Left hindlimb (tissue), 1 donor: ENCODE measurements at places on chromosomes 1 and 21.

DNA sequence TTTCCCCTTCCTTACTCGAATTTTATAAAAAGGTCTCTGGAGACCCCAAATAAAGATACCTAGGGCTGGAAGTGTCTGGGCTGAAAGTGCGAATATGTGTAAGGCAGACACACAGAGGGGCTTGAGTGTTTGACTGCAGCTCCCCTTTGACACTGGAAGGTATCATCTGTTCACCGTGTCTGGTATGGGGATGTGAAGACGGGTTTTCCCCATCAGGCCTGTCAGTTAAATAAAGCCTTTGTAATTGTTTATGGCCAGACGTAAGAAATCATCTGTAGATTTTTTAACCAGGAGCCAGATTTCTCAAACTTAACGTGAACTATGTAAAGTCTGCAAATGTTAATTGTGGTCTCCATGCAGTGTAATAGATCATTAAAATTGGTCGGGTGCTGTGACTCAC lies 1173.4 kb downstream of the AMY1C start:
- DNase-seq = no peak

DNA sequence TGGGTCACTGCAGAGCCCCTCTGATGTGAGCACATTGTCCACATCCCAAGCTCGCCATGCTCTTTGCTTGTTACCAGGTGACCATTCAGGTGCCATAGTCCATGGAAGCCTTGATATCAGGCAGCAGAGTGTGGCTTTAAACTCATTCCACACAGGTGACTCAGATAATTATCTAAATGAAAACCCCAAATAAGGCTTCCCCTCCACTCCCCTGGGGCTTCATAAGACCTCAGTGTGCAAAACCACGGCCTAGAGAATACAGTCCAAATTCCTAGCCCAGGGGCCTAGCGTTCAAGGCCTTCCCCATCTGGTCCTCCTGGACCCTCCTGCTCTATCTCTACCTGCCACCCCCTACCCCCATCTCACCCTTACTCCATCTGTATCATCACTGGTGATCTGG lies 97.1 kb downstream of the ARHGEF10L start:
- no peak for DNase-seq

DNA sequence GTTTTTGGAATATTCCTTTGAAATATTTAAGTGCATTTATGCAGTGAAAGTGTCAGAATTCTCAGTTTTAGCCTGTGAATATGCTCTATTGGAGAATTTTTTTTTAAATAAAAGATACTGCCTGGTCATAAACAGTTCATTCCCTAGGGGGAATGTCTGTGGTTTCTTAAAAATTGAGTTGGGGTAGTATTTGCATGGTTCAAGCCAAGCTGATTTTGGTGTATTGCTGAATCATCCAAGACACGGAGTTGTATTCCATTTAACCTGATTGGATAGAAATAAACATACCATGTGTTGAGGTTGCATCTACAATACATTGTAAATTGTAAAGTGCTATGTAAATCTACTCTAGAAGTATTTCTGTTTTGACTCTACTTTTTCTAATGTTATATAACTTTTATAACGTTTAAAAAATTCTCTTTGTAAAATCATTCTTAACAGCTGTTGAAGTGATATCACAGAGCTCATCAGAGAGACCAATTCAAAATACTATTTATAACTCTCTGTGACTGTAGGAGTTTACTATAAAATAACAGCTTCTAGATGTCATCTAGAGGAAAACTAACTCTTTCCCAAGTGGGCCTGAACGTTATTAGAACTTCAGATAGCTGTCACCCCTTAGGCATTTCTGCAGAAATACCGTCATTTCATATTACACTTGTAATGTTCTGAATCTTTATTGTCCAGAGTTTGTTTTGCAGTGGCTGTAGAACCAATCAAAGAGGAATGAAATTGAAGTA lies 199.1 kb downstream of the USP25 start:
- DNase-seq = no peak

- no peak for DNase-seq
Observed at GRCh38 chr1:145951526-145951925, 6.3 kb downstream of the LIX1L start.

DNA sequence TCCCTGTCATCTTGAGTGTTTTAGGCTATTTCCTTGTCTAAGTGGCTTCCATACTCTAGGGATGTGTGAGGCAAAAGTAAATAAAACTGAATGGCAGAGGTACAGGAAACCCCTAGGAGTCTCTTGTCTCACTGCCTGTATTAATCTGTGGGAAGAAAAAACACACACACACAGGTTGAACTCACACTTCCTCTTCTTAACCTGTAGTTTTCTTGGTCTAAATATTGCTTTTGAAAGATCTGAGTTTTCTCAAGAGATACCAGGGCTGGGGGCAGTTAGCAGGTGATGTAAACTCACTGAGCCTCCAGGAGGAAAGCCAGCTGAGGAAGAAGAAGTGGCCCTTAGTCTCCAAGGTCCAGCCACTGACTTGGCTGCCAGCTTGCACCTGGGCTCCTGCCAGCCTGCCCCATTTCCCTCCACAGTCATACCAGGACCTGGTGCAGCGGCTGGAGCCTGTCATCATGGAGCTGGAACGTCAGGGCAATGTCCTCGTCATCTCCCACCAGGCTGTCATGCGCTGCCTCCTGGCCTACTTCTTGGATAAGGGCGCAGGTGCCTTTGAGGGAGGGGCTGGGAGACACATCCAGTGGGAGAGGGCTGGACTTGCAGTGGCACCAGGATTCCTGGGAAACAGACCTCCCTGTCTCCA lies 16.9 kb downstream of the PFKFB2 start:
- DNase-seq = no peak

DNA sequence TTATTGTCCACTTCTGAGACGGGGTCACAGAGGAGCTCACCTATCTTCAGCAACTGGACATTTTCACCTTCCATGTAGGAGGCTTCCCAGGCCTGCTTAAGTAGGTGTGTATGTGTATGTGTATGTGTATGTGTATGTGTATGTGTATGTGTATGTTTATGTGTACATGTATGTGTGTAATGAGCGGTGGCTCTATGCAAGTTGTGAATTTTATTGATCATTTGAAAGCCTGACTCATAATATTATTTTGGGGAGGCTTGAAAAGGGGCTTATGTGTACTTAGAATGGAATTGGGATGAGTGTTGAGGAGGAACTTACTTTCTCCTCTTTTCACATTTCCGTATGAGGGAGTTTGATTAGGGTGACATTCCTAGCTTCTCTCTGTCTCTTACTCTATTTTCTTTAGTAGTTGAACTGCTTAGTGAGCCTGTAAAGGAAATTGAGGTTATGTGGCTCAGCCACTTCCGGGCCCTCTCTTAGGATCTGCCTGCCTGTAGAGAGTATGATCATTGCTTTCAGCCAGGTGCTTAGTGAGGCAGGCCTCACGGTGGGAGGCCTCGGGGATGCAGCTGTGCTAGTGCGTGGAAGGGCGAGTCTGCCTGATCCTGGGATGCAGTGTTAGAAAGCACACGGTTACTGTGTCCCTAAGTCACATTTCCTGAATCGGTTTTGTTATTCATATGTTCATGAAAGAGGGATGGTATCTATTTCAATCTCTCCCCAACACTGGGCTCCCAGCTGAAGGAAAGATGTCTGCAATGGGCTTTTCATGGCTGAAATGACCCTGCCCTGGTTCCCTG lies 61.0 kb downstream of the IER5 start:
- no peak for DNase-seq

- DNase-seq = no peak
Observed at GRCh38 chr1:35748326-35748725, 21.5 kb downstream of the CLSPN start.
